ENCODE measurements at places on chromosomes 5 and 9. TPM values are rescaled to one million over a fixed set of nuclear protein-coding genes. Genes with fewer than 3 reads are reported as not detected.

GRCh38 chr5:103135461-103135860 lies 15.4 kb downstream of the PPIP5K2 start:
- DNase-seq = no peak

DNA sequence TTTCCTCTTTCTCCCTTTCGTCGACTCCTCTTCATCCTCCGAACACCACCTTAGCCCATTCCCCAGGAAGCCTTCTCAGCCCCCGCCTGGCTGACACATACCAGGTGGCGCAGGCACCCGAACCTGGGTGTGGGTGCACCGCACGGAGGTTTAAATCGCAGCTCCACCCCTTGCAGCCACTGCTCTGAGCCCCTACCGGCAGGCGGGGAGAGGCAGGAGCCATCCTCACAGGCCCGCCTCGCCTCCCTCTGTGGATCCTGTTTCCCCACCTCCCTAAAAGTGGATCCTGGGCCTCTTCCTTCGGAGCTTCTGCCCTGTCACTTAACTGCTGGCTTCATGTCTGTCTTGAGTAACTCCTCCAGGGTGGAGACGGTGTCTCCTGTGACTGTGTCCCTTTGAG lies 110.7 kb downstream of the OLFM1 start:
- DNase-seq = no peak

DNA sequence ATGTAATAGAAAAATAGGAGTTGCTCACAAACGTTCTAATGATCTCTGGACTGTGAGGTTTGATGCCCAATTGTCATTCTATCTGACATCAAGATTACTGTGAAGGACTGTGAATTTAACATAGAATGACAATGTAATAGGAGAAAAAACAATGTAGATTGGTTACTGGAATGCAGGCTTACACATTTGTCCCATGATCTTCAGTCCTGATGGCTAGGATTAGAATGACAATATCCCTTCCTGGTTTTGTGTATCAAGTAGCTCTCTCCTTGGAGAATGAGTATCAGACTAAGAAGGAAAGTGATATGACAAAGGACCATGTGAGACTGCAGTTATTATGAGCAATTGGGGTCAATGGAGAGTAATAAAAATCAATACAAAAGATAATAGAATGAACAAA lies 862.2 kb upstream of the C9orf72 start:
- DNase-seq = no peak

DNA sequence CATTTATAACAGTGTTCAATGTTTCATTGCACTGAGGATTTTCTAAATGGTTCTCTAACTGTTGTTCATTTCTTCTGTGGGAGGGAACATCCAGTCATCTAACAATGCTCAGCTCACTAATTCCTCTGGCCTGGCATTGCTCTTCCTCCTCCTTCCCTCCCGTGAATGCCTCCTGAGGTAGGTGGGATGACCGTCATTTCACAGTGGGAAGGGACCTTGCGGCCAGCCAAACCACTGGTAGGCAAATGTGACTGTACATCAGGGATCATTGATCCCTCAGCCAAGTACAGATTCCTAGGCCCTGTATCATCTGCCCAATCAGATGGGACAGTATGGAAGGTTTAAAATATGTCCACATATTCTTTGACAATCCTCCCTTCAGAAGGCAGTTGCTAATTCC lies 23.7 kb upstream of the VDAC1 start:
- no peak for DNase-seq

The SIMC1 gene
- total RNA-seq = 25.7 TPM

Measured in ureter (tissue), 1 donor.